Stimulated activated CD8-positive, alpha-beta memory T cell treated with anti-CD3 and anti-CD28 coated beads, Interleukin-4, amount 100 ng/mL, for 1 hour (primary cell): ENCODE measurements at places on chromosomes 1 and 21.

DNA sequence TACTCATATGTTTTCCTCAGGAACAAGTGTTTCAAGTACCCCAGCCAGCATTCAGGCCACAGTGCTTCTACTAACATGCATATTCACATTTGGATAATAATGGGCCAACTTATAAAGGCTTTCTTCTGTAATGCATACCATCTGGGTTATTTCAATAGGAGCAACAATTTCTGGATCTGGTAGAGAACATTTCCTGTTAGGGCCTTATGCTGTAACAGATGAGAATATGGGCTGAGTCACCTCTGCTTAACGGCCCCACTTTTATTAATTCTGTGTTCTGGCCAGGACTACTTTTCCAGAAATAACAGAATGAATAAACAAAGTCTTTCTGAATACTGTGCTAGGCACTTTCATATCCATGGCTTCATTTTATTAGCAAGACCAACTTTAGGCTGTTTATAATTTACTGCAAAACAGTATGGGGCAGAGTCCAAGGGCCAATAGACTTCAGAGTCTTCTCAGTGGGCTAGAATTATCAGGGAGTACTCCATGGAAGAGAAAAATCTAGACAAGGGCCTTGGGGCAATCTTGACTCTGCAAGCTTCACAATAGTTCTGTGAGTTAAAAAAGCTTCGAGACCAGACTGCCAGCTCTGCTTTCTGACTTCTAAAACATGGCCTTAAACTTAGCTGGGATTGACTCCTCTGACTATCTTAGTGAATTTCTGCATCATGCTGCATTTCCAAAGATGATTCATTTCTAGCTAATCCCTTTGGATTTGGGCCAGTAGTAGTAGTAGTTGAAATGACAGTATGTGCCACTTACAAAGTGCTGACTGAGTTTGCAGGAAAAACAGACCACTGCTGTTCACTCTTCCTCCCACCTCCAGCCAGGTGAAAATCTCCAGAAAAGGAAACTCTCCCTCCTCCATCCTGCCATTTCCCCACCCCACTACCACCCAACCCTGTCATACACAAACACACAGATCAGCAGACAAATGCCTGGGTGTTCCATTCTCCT, 8.2 kb upstream of the SSX2IP start:
- no peak for DNase-seq

DNA sequence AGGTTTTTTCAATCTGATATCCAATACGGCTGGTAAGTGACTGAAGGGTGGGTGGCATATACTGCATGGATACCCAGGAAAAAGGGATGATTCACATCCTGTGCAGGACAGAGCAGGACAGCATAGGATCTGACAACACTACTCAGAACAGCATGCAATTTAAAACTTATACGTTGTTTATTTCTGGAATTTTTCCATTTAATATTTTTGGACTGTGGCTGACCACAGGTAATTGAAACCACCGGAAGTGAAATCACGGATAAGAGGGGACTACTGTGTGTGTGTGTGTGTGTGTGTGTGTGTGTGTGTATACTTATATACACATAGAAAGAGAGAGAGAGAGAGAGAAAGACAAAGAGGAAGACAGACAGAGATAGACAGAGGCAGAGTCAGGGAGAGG, 23.0 kb downstream of the ERICH3 start:
- DNase-seq: no peak

GRCh38 chr1:24284156-24284471, 35.0 kb upstream of the GRHL3 start:
- DNase-seq: no peak

- DNase-seq: no peak
Measured at GRCh38 chr1:111669268-111669667, 49.7 kb downstream of the RAP1A start.

DNA sequence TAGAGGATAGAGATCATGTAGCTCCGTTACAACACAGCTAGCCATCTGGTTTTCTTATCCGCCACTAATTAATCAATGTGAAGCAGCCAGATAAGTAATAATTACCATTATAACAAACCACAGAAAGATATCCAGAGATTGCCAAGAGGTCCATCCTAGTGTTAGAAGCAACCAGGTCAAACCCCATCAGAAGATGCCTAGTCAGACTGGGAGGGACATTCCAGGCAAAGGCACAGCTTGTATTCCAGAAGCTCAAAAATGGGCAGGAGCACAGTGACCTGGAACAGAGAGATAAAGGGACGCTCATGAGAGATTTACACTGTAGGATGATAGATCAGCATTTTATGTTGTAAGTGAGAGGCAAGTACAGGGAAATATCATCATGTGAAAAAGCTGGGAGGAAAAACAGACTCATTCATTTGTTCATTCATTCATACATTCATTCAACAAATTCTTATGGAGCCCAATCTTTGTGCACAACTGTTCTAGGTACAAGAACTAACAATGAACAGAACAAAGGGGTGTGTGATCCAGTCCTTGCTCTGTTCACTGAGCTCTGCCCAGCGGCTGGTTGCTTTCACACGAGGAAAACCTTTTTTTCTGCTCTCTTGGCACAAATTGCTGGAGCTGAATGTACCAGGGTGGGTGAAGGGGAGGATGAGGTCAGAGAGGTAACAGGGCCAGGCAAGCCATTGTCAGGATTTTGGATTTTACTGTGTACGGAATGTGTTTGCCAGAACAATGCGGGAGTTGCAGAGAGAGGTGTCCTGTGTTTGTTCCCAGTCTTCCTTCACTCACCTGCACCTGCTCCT, 240.8 kb upstream of the FGGY start:
- no peak for DNase-seq

GRCh38 chr1:183303323-183303645, 114.9 kb downstream of the NMNAT2 start:
- no peak for DNase-seq

DNA sequence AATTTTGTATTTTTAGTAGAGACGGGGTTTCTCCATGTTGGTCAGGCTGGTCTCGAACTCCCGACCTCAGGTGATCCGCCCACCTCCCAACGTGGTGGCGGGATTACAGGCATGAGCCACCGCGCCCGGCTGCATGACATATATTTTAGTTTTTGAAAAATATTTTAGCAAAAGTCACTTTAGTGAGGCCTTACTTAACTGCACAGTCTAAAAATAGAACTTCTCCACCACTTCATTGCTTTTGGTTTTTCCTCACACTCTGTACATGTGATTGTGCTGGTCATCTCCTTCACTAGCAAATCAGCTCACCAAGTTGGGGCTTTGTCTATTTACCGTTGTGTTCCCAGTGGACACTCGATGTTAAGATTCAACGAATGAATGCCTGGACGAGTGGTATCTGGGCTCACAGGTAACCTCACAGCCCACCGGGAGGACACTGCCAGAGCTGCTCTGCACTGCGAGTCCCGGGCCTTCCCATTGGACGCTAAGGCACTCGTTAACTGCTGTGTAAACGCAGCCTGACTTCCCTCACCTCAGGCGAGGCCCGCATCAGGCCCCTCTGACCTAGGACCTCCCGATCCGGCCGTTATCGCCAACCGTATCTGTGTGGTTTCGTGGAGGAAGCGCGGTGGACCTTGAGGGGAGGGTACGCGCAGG, 14.0 kb upstream of the ZNF692 start:
- DNase-seq: no peak

GRCh38 chr1:64515427-64515826, 45.5 kb downstream of the CACHD1 start:
- no peak for DNase-seq

- no peak for DNase-seq
Measured at GRCh38 chr1:151988405-151988923, 5.2 kb downstream of the S100A10 start.

DNA sequence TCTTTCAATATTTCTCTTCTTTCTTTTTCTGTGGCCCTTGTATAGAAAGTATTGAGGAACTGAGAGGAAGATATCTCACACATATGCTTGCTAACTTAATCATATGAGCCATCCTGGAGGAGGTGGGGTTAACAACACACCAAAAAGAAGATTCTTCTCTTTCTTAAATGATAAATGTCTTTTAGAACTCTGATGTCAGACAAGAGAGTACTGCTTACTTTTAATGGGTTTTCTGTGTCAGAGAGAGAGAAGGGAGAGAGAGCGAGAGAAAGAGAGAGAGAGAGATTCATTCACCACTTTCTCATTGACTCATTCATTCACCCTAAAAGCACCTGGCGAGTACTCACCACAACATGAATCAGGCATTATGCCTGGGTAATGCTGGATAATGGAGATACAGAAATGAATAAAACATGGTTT, 250.3 kb upstream of the SGIP1 start:
- no peak for DNase-seq

DNA sequence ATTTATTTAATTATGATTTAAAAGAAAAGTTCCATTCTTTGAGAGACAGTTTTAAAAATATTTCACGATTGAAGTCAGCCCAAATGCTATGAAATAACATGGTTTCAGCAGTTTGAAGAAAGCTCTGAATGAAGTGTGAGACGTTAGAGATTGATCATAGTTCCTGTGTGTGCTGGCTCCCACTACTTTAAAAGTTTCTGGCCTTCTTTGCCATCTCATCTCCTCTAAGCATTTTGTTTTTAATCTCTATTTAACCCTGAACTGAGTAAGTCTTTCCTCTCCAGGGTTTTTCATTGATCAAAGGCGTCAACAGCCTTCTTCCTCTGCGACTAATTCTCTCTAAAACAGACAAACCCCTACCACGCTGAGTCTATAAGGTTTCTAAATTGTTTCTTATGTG, 225.3 kb upstream of the B3GALT2 start:
- no peak for DNase-seq

DNA sequence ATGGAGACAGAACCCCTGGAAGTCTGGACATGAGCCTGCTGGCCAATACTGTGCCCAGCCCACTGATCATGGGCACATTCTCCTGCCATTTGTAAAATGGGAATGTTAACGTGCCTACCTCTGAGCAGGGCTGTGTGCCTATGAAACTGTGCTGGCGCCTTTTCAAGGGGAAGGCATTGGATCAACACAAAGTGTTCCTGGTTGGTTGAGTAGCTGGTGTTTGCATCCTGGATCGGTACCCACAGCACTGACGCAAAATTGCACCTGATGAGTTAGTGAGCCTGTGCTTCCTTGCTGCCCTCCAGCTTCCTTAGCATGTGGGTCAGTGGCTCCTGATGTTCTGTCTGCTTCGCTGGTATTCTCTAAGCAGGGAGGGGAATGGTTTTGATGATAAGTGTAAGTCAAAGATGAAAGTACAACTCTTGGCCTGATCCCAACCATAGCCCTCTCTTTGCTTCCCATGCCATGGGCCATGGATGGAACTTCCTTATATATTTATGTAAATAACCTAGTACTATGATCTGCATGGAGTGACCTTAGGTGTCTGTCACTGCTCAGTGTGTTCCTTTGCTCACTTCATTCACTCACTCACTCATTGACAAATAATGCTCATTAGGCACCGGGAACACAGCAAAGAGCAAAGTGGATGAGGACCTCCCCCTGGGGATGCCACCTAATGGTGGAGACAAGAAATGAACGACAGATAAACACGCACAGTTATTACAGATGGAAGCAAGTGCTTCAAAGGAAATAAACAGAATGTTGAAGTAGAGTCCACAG, 22.7 kb downstream of the MAB21L3 start:
- DNase-seq: no peak

GRCh38 chr21:36463991-36464390, 15.9 kb downstream of the CLDN14 start:
- no peak for DNase-seq

DNA sequence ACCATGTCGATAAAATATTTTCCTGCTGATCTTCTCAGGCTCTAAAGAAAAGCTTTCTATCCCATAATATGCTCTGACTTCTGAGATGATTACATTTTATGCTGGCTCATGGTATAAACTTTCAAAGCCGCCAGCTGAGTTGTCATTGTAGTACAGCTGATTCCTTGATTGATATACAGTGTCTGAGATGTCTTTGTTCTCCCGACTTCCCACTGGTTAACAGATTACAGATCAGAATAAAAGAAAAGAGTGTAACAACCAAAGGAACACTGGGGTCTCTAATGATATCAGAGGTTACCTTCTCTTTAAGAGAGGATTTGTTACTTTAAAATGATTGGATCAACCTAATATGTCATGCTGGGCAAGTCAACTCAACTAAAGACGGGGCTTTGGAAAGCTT, 485.4 kb upstream of the LRRC7 start:
- no peak for DNase-seq

- no peak for DNase-seq
Measured at GRCh38 chr1:20248971-20249612, 41.6 kb upstream of the VWA5B1 start.

DNA sequence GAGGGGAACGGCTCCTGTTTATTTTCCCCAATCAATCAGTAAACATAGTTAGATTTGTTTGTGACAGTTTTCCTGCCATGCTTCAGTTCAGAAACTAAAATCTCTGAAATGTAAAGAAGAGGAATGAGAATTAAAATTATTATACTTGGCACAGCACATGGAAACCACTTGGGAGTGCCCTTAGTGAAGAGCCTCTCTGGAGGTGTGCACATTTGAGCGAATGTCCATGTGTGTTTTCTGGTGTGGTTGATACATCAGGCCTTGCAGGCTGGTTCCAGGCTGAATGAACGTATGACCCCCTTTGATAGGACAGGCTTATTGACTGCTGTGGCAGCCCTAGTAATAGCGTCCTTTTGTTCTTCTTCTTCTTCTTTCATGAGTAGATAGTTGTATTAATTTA, 27.1 kb downstream of the C4BPA start:
- no peak for DNase-seq

- DNase-seq: no peak
Measured at GRCh38 chr1:107776900-107777663, 187.9 kb downstream of the VAV3 start.

GRCh38 chr1:84750110-84750730, 60.0 kb upstream of the SSX2IP start:
- DNase-seq: no peak

DNA sequence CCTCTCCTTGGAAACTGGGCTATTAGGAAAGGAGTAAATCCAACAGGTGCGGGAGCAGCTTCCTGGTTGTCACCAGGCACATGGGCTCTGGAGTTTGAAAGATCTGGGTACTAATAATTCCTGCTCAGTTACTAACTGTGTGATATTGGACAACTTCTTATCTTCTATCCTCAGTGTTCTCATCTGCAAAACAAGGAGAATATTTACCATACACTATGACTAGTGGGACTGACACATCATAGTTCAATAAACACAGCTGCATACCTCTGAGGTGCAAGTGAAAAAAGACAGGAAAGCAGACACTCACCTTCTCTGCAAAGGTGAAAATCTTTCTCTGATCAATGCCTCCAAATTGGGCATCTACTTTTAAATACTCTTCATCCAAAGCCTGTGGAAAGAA, 19.7 kb downstream of the YARS1 start:
- DNase-seq: no peak
